ENCODE measurements at places on chromosomes 1 and 21. TPM values are rescaled to one million over a fixed set of nuclear protein-coding genes. Genes with fewer than 3 reads are reported as not detected.

GJA4 gene
- total RNA-seq = 0.18 TPM

NCAM2 gene
- 1.8 TPM for total RNA-seq

NBPF4 gene
- total RNA-seq = not detected

ATP6V0B gene
- total RNA-seq = 103 TPM
